Activated naive CD4-positive, alpha-beta T cell (primary cell): ENCODE measurements at places on chromosomes 13 and 19.

DNA sequence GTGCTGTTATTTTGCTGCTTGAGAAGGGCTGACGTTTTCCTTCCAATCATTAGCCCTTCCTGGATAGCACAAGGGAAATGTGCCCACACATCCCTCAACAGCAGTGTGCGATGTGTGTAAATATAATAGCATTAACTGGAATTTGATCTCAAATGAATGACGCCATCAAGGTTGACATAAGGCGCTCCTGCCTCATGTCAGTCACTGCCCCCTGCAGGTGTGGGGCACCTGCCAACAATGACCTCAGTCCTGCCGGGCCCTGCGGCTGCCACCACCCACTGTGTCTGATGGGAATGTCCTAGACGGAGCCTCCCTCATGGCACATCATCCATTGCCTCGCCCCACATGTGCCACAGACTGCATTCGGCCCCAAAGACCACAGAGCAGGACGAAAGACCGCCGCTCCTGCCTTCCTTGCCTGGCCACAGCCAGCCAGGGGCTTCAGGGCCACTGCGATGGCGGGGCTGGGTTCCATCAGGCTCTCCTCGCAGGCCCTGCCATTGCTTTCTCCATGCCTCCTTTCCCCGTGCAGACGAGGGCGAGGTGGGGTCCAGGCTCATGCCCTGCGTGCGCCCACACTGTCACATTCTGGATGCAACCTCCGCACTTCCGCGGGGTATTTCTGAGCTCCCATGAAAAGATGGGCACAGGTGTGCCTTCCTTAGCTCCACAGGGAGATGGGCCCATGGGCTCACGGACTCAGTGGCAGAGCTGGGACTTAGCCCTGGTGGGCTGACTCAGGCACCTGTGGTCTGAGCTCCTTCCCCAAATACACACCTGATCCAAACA lies 146.7 kb downstream of the SOX1 start:
- no peak for DNase-seq

GRCh38 chr13:45446181-45446580 lies 18.6 kb upstream of the COG3 start:
- no peak for DNase-seq

DNA sequence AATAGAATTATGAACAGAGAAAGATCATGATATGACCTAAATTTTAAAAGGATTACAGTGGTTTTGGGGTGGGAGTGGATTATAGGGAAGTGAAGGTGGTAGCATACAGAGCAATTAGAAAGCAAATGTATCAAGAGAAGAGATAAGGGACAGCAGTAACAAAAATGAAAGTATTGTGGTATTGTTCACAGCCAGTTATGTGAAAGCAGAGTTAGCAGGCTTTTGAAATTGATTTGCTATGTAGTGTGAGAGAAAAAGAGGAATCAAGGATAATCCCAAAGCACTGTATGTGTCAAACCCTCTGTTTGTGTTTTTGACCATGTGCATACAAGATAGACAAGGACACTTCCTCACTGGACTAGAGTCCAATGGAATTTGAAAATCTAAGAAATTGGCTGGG lies 1721.4 kb downstream of the PCDH9 start:
- DNase-seq: no peak

- DNase-seq: no peak
These were observed 88.8 kb downstream of the LMO7 start for GRCh38 chr13:75724752-75725517.

- no peak for DNase-seq
These were observed 589 bp downstream of the R3HDM4 start for GRCh38 chr19:912181-913079.

- DNase-seq: no peak
These were observed 117.9 kb downstream of the URI1 start for GRCh38 chr19:30059741-30060457.

- no peak for DNase-seq
These were observed 1.6 kb upstream of the PLEKHA4 start for GRCh38 chr19:48870048-48870447.

GRCh38 chr13:39670445-39670844 lies 15.0 kb downstream of the COG6 start:
- DNase-seq: no peak

GRCh38 chr19:39352381-39353255 lies 10.4 kb downstream of the SAMD4B start:
- DNase-seq: no peak

- no peak for DNase-seq
These were observed 66.7 kb downstream of the CEBPG start for GRCh38 chr19:33440241-33440640.

DNA sequence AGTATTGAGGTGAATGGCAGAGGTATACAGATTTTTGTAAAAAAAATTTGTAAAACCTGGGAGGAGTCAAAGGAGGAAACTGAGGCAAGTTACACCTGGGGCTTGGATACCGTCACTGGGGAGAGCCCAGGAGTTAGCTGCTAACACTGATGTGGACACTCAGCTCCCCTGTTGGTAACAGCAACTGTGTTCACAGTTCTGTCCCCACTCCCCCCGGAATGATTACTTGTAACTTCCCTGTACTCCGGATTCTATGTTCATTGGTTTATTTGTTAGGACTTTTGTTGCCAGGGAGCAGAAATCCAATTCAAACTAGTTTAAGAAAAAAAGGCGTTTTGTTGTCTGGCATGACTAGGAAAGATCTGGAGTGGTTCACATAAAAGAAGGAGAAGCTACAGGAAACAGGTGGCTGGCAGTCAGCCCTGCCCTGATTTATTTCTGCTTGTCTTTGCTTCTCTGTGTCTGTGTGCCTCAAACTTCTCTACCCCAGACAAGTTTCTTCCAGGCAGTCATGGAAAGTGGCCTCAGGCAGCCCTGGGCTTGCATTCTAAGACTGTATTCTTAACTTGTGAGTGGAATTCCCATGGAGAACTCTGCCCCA lies 2.3 kb upstream of the GPR12 start:
- DNase-seq: no peak
